ENCODE measurements at places on chromosomes 7 and 10. TPM values are rescaled to one million over a fixed set of nuclear protein-coding genes. Genes with fewer than 3 reads are reported as not detected.

CCDC146 gene
- 1.2 TPM for total RNA-seq

NKX6-2 gene
- total RNA-seq: not detected

TSPAN12 gene
- 5.5 TPM for total RNA-seq

CBX3 gene
- 84.1 TPM for total RNA-seq

Data from pericardium fibroblast (primary cell).